ENCODE measurements at places on chromosomes 4 and X.
A peak's percentile ranks its signal among the peaks of the same experiment; 100 is the strongest.

- DNase-seq = no peak
These were observed 50.5 kb upstream of the FAM47C start for GRCh38 chrX:36957425-36958328.

- DNase-seq = peak; percentile 42
These were observed 32.2 kb downstream of the PSAPL1 start for GRCh38 chr4:7402526-7402925.

GRCh38 chrX:33188286-33188685, 23.1 kb downstream of the DMD start:
- DNase-seq = no peak

DNA sequence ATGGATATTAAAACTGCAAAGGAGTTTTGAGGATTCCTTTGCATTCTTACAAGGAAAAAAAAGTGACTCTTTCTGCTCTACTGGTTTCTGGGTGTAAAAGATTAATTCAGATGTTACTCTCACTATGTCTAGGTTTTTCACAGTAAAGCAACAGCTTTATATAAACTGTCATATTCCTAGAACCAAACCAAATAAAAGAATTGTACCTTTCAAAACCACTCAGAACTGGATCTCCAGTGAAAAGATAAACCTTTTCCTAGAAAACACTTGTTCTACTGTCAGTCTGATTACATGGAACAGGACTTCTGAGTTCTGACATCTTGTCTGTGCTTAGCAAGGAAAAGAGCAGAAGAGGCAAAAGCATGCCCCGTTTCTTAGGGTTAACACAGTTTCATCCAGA, 5.0 kb upstream of the PPID start:
- no peak for DNase-seq

DNA sequence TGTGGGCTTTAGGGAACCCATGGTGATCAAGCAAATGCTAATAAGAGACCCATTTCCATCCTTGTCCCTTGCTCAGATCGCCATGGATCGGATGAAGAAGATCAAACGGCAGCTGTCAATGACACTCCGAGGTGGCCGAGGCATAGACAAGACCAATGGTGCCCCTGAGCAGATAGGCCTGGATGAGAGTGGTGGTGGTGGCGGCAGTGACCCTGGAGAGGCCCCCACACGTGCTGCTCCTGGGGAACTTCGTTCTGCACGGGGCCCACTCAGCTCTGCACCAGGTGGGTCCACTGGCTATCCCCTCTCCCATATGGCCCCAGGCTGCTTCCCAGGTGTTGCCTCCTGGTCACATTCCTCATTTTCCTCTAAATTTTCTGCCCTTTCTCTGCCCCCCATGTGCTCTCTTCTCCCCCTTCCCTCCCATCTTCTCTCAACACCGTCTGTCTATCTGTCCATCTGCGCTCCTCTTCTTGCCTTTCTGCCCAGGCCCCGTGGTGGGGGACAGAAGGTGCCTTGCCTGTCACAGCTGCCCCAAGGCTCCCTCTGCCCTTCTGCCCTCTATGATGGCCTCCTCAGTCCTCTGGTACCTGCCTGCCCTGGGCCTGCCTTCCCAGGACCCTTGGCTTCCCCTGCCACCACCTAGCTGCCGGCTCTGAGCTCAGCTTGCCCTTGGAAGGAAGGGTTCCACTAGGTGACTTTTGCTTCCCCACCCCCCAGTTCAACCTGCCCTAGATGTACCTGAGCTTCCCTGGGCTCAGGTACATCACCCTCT, 5.2 kb downstream of the CDK16 start:
- no peak for DNase-seq

- DNase-seq = no peak
These were observed 12.2 kb upstream of the CAMK2D start for GRCh38 chr4:113773756-113774155.

DNA sequence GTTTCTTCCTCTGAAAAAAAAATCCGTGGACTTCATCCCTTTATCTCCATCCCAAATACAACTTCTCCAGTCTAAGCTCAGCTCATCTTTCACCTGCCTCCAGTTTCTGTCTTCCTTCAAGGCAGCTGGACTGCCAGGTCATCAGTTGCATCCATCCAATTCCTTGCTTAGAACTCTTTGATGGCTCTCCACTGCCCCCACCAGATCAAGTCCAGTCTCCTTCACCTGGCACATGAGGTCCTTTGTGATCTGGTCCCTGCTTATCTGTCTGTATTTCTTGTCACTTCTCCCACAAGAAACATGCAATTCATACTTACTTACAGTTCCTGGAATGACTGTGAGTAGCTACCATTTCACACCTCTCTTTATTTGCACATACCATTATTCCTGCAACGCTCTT, 33.8 kb downstream of the OTUD6A start:
- peak; percentile 51 for DNase-seq

DNA sequence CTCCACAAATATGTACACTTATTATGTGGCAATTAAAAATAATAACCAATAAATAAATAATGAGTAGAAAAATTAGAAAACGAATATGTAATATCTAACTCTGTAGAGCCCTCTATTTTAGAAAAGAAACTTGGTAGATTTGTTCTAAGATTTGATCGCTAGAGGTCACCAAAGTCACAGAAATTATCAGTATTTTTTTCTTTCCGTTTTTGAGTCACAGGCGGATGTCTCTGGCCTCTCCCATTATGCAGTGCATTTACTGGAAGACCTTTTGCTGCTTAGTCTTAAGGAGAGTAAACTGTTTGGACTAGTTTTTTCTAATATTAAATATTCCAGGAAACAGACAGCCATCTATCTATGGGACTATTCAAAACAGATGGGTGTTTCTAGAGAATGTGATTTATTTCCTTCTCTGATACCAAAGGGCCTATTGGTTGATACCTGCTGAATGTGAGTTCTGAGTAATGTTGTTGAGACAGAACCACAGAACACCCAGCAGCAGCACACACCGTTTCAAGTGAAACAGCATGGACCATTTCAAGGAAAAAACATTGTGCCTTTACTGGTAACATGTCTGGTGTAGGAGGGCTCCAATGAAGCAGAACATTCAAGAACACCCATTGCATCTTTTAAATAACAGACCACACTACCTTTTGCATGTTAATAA, 34.0 kb upstream of the GYPA start:
- DNase-seq = peak; percentile 66

- DNase-seq = no peak
These were observed 171.9 kb downstream of the NDST4 start for GRCh38 chr4:114941503-114941902.

DNA sequence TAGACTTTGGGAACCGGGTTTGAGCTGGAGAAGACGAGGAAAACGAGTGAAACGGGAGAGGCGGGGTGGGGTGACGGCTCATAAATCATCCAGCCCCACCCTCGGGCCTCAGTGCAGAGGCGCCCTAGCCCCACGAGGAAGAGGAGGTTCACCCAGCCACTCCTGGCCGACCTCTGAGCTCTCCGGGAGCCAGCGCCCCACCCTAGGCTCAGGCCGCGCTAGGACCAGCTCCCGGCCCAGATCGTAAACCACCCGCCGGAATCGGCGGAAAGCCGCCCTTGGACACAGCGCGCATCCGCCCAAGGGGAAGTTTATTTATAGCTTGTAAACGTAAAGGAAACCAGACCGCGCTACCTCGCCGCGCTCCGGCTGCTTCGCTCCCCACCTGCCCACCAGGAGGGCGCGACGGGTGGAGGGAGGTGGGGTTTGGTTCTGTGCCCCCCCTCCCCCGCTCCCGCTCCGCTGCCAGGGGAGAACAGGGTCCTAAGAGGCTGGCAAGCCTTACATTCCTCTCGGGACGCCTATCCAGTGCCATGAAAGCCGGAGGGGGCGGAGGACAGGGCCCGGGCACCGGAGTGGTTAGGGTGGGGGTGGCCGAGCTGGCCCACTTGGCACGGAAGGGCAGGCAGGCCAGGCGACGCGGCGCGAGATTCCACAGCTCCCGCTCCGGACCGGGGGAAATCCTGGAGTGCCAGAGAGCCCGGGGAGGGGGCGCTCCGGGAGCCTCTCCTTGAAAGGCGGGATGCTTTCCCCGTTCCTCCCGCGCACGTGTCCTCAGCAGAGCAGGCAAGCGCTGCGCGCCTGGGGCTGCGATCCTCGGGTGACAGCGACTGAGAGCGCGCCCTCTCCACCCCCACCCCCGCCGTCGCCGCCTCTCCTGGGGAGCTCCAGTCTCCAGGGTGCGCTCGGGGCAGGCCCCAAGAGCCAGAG, 84.2 kb downstream of the BCOR start:
- DNase-seq = peak; percentile 74

GRCh38 chr4:76257824-76258223, 6.3 kb downstream of the FAM47E start:
- DNase-seq = no peak

DNA sequence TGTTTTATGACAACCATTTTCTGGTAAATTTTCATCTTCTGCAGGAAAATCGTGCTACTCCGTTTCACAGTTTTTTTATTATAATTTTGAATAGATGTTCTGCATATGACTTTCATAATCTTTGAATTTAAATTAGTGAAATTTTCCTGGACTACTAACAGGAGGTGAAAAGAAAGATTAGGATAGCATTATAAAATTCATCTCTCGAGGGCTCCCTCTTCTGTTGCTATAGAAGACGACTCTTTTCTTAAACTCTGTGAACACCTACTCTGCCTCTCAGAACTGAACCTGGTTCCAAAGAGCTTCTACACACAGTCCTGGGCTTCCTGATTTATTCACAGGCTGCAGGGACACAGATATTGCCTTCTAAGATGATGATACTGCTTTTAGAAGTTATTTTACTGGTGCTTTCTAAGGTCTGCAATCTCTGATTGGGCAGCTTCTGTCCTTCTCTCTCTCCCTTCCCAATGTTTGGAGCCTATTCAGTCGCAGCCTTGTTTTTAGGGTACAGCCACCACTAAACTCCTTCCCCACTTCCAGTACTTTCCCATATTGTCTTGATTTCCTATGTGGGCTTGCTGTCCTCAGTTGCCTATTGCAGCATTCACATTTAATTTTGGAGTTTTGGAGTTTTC, 10.1 kb upstream of the SAP30 start:
- peak; percentile 25 for DNase-seq
